ENCODE measurements at places on chromosomes 3 and 15.

- DNase-seq, result no peak
These were observed 13.0 kb downstream of the CACNA2D2 start for GRCh38 chr3:50490424-50490823.

- DNase-seq, result no peak
These were observed 13.8 kb upstream of the IL16 start for GRCh38 chr15:81182756-81183438.

- peak; percentile 76 for DNase-seq
These were observed 3.9 kb upstream of the DNASE1L3 start for GRCh38 chr3:58214484-58215316.

GRCh38 chr3:149898771-149899170 lies 71.9 kb downstream of the PFN2 start:
- DNase-seq, result no peak

GRCh38 chr3:70383360-70383831 lies 71.0 kb upstream of the MDFIC2 start:
- DNase-seq, result peak; percentile 6

DNA sequence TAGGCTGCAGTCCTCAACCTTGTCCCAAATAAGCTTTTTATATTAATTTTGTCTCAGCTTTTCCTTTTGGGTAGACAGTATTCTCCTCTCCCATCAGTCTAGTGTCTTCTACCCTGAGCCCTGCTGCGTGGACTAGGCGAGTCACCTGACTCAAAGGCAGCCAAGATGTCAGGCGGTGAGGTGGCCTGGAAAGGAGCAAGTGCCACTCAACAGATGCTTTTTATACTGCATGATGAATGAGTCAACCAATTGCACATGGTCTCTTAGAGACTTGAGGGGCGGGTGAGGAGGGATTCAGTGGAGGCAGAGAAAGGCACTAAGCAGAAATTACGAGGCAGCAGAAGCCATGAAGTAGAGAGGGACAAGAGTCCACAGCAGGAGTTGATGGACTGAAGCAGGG lies 95.9 kb downstream of the FRMD4B start:
- peak; percentile 24 for DNase-seq
